Aortic smooth muscle cell (primary cell): ENCODE measurements at places on chromosomes 1 and 21. TPM values are rescaled to one million over a fixed set of nuclear protein-coding genes. Genes with fewer than 3 reads are reported as not detected.

The OTUD7B gene
- total RNA-seq: 13.5 and 14.2 TPM in 2 replicates

The FBXO44 gene
- total RNA-seq: 8.9 and 10.2 TPM in 2 replicates

The CFAP57 gene
- 0.26 and 0.56 TPM in 2 replicates for total RNA-seq

The FMO4 gene
- total RNA-seq: 4.0 and 5.0 TPM in 2 replicates

The KPRP gene
- total RNA-seq: not detected in 2 replicates
